Islet precursor cell (in vitro differentiated cells): ENCODE measurements at places on chromosomes 6 and 20.
A peak's percentile ranks its signal among the peaks of the same experiment; 100 is the strongest.

DNA sequence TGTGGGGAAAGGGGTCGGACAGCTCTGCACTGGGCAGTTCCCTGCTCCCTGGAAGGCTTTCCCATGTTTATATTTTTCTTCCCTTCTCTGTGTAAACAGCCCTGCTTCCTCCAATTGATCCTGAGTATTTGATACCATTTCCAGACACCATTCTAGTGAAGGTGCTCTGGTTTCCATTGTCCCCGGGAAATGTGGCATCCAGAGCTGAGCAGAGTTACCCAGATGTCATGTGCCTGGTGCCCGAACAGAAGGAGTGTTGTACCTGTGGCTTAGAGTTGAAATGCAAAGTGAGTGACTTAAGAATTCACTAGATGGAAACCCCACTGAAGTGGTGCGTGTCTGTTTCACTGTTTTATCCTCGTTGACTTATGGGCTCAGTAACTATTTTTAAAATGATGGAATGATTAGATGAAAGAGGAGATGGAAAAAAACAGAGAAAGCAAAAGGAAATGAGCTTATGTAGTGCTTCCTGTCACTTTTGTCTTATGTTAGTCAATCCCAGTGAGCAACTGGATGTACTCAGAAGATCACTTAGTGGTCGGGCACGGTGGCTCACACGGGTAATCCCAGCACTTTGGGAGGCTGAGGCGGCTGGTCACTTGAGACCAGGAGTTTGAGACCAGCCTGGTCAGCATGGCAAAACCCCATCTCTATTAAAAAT is 83.8 kb downstream of the SASH1 start:
- no peak for DNase-seq

DNA sequence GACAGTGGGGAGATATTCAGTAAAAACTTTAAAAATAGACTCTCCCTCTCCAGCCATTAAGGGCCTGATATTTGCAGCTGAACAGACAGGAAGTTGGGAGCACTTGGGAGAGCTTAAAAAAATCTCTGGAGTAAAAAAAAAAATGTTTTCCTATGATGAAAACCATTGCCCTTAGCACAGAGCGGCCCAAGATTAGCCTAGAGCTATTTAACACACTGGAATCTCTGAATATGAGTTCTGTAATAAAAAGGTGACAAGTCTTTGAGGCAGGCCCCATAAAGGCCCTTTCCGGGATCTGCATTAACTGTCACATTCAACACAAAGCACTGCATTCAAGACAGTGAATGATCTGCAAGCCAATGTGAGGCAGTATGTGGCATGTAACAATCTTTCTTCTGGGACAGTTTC is 393.7 kb downstream of the ZFAND3 start:
- no peak for DNase-seq

GRCh38 chr6:113017353-113017752 is 670.2 kb downstream of the RFPL4B start:
- DNase-seq, result no peak

DNA sequence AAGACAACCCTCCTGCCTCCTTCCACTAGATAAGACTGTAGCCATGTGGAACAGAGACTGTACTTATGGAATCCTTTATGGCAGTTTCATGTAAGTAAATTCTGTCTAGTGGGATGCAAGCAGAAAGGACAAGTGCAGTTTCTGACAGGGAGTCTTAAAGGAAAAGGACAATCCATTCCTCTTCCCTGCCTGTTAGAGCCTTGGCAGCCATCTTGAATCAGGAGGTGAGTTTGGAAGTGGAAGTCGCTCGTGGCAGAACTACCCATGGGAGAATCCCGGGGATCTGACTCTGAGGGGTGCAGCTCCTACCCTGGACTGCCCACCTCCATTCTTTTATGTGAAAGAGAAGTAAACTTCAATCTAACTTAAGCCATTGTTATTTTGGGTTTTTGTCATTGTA is 61.4 kb upstream of the AKAP12 start:
- DNase-seq, result no peak

- no peak for DNase-seq
These were observed 33.9 kb upstream of the CMTR1 start for GRCh38 chr6:37399131-37399530.

GRCh38 chr6:145139140-145139850 is 596.0 kb downstream of the EPM2A start:
- DNase-seq, result no peak

GRCh38 chr6:84027340-84028181 is 6.0 kb upstream of the MRAP2 start:
- no peak for DNase-seq

DNA sequence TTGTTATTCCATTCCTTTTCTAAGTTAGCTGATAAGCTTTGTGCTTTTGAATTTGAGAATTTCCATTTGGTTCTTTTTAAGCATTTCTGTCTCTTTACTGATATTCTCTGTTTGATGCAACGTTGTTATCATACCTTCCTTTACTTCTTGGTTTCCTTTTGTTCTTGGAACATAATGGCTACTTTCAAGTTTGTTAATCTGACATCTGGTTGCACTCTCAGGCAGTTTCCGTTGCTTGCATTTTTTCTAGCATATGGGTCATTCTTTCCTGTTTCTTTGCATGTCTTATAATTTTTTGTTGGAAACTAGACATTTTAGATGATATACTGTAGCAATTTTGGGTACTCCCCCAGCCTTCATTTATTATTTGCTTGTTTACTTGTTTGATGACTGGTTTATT is 12.5 kb downstream of the CDC5L start:
- no peak for DNase-seq

DNA sequence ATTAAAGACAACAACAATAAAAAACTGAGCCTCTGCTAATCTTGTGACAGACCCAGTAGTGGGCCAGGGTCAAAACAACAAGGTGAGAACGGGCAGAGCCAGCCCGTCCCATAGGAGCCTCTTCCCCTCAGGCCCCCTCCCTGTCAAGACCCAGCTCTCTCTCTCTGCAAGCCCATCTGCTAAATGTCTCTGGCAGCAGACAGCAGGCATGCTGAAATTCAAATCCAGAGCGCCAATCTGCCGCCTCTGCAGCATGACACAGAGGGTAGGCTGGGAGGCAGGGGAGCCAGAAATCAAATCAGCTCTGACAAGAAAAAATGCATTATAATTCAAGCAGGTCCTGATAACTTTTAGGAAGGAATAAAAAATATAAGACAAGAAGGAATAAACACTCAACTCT is 26.3 kb downstream of the METTL24 start:
- DNase-seq, result peak; percentile 93

- no peak for DNase-seq
These were observed 146.6 kb upstream of the PLN start for GRCh38 chr6:118401325-118401975.

DNA sequence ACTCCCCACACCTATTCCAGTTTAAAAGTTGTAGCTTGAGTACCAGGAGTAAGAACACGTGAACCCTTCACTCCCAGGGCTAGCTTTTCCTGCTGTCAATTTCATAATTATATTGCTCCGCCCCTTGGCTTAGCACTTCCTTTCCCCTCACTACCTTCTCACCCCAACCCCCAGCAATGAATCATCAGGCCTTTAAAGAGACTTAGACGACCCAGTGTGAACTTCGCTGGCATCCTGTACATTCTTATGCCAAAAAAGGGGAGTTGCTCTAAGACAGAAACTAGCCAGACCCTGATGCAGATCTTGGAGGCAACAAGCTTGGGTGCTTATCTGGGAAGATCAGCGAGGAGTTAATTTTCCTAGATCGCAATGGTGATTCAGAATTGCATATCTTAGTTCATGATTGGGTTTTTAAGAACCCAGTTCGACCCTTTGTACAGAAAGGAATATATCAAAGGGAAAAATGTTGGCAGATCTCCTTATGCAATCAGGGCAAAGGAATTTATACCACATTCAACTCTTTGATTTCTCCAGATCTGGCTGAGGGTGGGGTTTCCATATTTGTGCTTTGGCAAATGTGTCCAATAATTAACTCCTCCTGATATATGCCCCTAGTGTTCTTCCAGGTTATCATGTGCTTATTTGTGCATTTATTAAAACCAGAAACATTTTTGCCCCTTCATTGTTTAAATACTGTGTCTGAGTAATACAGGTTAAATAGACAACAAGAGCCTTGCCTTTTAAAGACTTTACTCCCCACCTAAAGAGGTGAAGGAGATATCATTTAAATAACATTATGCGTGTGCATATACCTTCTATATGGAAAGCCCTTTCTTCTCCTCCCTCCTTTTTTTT is 8.1 kb upstream of the ATXN1 start:
- DNase-seq, result peak; percentile 84

GRCh38 chr6:24833711-24834386 is 35.1 kb upstream of the ARMH2 start:
- DNase-seq, result no peak

DNA sequence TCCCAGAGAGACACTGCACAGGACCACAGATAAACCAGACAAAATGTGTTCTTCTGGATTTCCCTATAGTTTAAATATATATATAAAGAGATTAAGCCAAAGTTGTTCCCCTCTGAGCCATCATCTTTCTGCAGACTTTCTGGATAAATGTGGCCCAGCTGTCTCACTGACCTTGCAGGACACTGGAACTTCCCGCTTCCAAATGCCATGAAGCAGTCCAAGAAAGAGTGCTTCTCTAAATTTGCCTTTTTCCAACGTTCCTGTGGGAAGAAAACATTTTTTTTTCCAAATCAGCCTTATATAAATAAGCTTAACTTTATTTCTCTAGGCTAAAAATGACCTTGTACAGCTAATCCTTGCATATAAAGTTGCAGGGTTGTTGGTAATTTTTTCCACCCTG is 65.7 kb downstream of the CYP39A1 start:
- no peak for DNase-seq

- DNase-seq, result no peak
These were observed 22.9 kb upstream of the PAX1 start for GRCh38 chr20:21682521-21682954.

DNA sequence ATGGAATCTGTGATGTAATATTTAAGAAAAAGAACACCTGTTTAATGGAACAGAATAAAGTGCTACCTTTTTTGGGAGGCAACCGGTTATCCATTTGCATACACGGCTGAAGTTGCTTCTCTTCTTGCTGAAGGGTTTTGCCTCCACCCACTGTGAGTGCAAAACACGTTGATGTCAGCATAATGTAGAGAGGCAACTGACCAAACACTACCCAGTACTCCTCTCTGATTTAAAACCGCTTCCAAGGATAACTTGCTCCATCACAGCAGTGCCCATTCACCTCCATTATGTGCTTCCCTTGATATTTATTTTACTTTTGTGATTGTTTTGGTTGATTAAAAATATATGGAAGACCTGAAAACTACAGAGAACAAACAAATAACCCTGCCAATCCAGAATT is 1.4 kb downstream of the SLC17A1 start:
- DNase-seq, result no peak

DNA sequence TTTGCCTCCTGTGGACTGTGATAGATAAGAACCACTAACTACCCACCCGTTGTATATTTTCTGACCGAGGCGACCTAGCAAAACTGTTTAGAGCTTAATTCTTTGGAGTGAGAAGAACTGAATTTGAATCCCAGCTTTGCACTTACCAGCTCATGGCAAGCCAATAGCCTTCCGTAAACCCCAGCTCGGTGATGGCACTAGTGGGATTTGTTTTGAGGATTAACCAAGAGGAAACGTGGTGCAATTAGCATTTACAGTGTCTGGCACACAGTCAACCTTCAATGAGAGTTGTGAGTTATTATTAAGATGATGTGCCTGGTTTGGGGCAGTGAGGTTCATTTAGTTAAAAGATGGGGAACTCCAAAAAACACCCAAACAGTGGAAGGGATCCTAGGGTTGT is 12.3 kb upstream of the DSP start:
- no peak for DNase-seq

DNA sequence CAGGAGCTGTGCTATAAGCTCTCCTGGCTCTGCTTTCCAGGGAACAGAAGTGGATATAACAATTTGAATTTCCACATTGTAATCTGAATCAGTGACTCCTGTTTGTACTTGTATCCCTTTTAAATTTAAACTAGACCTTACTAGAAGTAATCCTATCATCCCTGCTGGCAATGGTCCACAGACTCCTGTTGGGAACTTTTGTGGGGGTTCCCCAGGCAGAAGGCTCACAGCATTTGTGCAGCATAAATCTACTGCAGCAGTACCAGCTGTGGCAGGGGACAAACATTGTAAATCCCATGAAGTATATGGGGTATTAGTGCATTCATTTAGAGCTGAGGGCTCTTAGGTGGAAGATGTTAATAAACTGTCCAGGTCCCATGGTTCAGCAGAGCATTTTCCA is 12.0 kb upstream of the PDCD2 start:
- DNase-seq, result no peak

DNA sequence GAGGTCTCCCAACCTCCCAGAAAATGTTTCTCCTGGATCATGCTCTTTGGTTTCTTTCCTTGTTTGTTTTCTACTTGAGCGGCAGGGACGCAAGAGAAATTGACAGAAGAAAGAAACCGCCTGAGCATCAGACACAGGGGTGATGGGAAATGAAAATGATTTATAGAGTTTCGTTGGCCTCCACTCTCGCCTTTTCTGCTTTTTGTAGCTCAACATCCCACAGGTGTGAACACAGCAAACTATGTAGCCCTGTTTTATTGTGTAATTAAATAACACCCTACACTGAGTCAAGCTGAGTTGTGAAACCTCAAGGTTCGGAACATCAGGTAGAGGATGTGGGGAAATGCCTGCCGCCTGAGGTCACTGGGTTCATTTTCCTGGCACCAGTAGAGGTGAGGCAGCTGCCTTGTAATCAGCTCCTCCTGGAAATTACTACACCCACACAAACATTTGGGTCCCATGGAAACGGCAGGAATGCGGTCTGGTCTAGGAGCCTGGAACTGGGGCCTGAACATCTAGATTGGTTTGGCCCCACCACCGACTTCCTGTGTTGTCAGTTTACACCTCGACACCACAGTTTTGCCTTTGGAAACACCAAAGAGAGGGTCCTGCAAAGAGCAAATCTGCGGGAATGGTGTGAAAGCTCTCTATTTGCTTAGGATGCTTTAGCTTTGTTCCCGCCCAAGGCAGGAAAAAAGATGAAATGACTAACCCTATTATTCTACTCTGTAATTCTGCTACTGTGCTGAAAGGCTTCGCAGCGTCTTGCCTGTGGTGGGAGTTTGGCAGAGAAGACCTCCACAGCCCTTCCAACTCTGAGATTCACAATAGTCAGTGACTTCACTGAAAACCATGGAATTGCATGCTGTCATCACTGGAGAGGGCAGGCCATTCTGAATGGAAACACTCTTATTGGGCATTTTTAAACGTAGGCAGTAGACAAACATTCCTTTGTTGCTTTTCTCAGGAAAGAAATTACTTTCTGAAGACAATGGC is 53.0 kb downstream of the ADAT2 start:
- peak; percentile 98 for DNase-seq

GRCh38 chr20:16601047-16601446 is 27.8 kb upstream of the KIF16B start:
- no peak for DNase-seq

- DNase-seq, result no peak
These were observed 66.7 kb downstream of the FAM229B start for GRCh38 chr6:112153926-112154607.

GRCh38 chr6:136920671-136921380 is 1.3 kb upstream of the SLC35D3 start:
- no peak for DNase-seq

DNA sequence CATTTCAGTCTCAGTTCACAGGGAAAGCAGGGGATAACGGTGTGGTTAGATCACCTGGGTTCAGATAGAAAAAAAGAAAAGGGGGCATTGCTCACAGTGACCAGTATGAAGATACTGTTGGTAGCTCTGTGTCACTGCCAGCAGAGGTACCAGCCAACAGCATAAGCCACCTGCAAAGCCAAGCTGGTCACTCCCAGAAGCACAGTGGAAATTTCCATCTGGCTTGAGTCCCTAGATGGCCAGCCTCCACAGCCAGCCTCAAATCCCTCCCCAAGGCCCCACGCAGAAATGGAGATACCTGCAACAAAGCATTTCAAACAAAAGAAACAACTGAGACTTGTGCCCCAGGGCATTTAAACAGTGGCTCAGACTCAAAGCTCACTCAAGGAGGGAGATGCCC is 11.6 kb downstream of the DEFB127 start:
- no peak for DNase-seq
